ENCODE measurements at places on chromosomes 2 and 18.
A peak's percentile ranks its signal among the peaks of the same experiment; 100 is the strongest.

DNA sequence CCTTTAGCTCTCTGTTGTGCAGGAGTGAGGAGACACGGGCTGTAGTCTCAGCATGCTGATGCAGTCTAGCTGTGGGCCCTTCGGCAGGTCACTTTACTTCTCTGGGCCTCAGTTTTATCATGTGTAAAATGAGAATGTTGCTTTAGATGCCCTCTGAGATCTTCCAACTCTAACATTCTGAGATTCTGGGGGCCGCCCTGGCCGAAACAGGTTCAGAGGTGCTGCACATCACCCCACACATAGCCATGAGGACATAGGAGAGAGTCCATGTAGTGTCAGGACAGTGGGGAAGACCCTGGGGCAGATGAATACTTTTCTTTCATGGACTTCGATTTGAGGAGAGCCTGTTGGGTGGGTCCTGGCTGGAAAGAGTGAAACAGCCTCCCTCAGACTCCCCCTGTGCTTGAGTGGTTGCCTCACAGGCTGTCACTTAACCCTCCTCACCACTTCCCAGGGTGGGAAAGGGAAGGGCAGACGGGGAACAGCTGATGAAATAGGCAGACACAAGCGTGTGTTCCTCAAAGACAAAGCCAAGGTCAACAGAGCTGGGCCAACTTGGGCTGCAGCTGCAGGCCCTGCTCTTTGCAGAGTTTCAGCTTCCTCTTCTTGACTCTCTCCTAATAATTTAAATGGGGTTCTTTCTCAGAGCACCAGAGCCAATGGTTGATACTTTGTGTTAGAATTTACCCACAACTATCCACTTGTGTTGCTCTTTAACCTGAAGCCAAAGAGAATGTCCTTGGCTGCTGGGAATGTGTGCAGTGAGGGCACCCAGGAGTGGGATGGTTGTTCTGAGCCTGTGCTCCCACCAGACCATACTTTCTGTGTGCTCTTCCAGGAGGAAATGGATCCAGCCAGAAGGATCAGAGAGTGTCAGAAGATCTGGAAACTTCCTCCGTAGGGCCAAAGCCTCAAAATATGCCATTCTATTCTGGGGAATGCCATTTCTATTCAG lies 14.7 kb upstream of the MRPL33 start:
- no peak for DNase-seq

GRCh38 chr2:26169681-26170414 lies 3.0 kb upstream of the GAREM2 start:
- DNase-seq: no peak

DNA sequence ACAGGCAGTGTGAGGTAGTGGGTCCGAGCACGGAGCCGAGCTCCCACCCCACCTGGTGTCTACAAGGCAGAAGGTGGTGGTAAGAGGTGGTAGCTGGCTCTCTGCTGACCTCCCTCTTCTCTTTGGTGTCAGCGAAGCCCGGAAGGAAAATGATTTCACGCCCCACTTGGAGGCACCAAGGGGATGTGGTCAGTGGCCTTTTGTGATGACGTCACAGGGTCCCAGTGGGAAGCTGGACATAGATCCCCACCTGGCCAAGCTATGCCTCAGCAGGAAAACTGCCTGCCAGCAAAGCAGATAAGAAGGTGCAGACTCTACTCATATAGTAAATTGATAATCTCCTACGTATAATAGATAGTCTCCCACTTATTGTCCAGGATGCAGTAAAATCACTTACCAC lies 183.7 kb upstream of the ALKAL2 start:
- DNase-seq: no peak

DNA sequence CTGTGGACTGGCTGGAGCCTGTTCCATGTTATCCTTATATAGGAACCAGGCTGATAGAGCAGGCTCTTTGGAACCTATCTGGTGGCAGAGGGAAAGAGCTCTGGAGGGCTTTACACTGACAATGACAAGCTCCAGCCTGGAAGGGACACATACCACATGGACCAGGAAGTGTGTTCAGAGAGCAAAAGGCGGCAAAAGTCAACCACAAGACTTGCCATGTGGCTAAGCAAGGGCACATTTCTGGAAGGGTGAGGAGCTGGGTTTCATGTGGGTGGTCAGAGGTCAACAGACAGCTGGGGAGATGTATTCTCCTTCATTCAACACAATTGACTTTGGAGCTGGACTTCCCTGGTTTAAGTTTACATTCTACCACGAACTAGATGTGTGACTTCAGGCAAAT lies 325.2 kb downstream of the DYSF start:
- no peak for DNase-seq

DNA sequence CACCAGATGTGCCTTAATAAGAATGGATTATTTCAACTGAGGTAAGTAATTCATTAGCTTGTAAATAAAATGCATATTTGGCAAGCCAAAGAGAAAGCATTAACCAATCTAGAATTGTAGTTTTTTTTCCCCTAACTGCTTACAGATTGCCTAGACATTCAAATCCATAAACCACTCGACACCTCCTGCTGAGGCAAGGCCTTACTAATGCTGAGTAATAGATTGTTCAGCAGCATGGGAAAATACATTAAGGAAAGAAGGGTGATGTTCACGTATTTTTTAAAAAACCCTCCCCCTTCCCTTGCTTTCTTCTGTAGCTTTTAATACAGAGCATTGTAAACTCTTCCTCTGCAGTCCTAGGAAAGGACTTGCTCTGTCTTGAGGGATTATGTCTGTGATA lies 17.0 kb upstream of the LINC00305 start:
- DNase-seq: no peak

DNA sequence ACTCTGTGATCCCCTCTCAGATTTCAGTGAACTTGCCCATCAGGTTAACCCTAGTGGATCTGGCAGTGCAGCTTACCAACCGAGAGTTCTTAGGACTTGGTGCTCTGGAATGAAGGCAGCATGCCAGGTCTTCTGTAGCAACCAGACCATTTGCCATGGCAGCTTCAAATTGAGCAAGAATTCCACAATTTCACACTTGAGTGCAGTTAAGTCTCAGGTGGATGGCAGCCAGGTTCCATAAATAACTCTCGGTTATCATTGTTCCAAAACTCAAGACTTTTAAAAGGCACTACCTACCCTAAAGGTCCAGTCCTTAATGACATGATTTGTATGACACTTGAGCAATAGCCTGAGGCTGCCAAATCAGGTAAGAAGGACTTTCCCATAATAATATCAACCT lies 48.1 kb downstream of the GALNT3 start:
- DNase-seq: no peak

- DNase-seq: no peak
These were observed 10.8 kb upstream of the CRACDL start for GRCh38 chr2:98946855-98947254.

DNA sequence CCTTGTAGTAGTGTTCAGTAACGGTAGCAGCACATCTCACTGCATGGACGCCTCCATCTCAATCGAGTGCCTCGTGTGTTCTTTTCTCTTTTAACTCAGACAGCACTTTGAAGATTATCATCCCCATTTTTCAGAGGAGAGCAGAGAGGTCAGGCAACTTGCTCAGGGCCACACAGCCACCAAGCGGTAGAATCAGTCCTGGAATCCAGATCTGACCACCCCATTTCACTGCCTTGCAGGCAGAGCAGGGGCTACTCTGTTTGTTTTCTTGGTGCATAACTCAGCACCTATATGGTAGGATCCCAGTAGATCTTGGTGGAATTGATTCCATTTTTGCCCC lies 129.5 kb downstream of the SMAD7 start:
- DNase-seq: no peak

DNA sequence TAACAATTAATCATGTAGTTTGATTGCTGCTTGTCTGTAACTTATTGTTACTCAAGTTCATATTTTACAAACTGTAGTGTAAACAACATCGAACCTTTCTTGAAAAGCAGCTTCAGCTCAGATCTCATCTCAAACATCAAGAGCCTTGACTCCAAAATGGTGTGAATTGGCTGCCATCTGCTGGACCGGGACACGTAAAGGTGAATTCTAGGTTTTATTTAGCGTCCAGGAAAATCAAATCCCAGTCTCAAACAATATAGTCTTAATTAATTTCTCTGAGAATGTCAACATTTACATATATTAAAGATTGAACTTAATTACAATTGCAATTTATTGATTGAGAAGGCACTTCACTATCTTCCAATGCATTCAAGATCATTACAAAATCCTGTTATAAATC lies 453.0 kb downstream of the GALR1 start:
- DNase-seq: peak; percentile 58

DNA sequence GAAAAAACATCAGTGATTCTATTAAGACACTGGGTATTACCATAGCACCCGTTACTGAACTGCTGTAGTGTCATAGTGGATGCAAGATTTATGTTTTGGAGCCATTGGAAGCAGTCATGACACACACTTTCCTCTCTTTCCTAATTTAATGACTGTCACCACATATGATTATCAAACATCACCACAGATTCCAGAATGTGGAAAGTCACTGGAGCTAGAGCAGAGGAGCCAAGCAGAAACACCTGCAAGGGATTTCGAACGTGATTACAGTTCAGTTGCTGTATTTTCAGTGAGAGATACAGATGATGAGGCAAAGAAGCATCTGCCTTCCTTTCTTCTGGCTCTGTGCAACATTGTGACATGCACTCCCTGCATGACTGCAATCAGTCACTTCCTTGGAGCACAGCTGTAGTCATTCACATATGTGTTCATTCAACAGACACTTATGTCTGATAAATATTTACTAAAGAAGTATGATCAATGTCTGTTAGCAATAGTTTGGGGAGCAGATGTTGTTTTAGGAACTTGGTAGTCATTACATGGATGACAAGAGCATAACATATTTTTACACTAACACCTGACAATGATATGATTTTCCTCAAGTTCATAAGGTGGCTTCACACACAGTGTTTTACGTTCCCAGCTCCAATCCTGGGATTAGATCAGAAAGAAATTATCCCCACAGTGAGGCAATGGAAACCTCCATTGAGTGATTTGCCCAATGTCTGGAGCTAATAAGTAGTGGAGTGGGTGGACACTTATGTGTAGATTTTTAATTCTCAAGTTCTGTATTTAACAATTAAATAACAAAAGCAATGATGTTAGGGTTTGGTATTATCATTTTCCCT lies 416.6 kb downstream of the PLCL1 start:
- DNase-seq: no peak

DNA sequence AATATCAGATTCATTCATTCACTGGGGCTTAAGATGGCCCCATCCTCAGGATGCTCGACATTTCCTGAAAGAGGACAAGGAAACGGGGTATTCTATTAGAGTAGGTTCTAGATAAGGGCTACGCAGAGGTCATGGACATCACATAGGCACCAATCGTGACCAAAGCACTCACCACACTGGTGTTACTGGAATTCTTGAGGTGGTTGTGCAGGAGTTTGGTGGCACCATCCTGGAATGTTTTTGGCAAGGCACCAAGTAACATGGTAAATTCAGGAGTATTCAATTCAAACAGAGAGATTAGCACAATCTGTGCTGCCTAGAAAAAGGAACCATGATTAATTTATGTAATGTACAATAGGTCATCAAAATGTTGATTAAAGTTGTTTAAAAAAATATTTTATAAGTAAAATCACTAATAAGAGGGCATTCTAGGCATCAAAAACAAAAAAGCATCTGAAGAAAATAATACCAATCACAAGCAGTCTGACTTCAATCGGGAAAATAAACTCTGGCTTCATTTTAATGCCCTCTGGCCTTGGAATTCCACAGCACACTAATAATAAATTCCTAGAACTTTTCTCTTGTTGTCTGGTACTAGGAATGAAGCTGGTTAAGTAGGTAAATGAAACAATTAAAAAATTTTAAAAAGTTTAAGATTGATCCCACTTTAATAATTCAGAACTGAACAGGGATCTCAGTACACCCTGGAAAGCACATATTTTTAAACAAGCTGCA lies 102.8 kb upstream of the TFCP2L1 start:
- no peak for DNase-seq

DNA sequence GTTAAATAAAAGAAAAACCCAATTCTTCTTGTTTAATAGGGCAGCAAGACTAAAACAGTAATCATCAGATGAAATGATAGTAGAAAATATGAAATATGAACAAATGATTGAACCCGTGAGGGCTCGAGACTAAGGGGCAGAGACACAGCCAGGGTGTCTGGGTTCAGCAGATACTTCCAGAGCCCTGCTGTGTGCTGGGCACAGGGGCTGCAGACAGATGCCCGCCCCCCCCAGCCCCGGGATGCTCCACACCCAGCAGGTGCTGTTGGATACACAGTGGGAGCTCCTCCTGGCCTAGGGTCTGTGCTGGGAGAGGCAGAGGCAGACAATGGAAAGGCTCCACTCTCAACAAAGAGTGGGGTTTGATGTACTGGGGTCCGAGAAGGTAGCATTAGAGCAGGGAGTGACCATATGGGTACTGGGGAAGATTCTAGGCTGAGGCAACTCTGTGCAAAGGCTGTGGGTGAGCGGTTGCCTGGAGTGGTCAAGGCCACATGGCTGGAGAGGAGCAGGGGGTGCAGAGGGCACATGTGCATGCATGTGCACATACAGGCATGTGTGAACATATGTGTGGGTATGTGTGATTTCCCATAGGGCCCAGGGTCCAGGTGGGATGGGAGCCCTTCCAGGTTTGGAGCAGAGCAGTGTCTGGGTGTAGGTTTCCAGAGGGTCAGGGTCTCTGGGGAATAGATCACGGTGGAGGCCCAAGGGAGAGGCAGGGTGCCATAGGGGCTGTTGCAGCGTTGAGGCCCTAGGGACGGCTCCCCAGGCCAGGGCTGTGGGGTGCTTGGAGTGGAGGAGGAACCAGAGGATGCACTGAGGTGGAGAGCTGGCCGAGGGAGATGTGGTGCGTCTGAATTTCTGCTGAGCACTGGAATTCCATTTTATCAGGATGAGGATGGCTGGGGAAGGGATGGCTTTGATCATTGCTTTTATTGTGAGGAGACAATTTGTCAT lies 36.7 kb downstream of the LDLRAD4 start:
- no peak for DNase-seq

- no peak for DNase-seq
These were observed 62.7 kb downstream of the LCLAT1 start for GRCh38 chr2:30509716-30510115.

- DNase-seq: no peak
These were observed 178.4 kb downstream of the KCNE4 start for GRCh38 chr2:223230352-223230751.
